ENCODE measurements at places on chromosomes 12 and 14.
A peak's percentile ranks its signal among the peaks of the same experiment; 100 is the strongest.

DNA sequence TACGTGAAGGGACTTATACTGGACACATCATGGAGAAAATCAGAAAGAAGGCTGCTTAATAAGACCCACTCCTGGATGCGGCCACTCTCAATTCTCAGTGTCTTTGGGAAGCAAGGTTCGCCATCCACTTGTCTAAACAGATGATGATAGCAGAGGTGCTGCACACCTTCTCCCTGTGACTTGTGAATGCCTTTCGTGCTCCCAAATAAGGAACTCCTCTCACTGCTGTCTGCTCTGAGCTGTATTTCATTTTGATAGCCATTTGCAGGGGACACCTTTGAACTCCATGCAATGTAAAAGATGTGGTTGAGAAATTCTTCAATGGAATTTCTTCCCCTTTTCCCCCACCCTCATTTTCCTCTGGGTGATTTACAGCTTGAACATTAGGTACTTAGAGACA lies 11.6 kb downstream of the RMST start:
- DNase-seq = no peak

DNA sequence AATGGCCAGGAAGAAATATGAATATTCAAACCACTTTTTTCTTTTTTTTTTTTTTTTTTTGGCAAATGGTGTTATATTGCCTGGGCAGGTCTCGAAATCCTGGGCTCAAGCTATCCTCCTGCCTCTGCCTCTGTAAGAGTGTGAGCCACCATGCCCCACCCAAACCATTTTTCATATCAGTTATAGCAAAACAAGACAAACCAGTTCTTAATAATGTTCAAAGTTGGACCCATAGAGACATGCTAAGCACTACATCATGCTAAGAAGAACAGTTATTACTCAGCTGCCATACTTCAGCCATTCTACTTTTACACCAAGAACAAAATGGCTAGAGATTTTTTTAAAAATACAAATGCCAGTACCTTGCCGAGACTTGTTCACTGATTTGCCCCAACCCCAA lies 25.5 kb downstream of the EIF2S1 start:
- DNase-seq = no peak

- no peak for DNase-seq
These were observed 69.8 kb downstream of the CCDC92 start for GRCh38 chr12:123902821-123903220.

DNA sequence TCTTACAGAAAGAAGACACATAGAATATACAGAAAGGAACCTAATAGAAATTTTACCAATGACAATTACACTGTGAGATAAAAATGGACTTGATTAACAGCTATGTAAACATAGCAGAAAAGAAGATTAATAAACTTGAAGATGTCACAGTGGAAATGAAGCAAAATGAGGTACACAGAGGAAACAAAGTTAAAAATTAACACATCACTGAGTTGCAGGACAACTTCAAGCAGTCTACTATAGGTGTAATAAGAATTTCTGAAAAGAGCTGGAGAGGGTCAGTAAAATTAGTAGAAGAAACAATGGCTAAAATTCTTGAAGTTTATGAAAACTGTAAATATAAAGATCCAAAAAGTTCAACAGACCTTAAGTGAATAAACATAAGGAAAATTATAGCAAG lies 738.7 kb downstream of the C12orf50 start:
- no peak for DNase-seq

DNA sequence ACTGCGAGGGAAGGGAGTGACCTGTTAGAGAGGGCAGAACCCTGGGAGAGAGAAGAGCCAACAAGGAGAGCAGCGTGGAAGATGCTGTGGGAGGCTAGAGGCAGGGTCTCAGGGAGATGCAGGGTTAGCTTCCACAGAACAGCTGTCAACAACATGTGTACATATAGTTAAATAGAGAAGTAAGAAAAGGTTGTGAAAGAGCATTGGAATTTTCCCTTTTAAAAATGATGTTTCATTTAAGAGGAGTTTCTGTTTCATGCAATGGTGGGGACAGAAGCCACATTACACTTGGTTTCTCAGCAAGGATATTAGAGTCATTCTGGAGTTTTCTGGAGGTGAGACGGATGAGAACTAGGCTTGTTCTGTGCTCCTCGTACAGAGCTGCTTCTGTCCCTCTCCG lies 23.8 kb upstream of the TBC1D30 start:
- no peak for DNase-seq

GRCh38 chr12:48744251-48745008 lies 27.9 kb upstream of the CCNT1 start:
- no peak for DNase-seq

DNA sequence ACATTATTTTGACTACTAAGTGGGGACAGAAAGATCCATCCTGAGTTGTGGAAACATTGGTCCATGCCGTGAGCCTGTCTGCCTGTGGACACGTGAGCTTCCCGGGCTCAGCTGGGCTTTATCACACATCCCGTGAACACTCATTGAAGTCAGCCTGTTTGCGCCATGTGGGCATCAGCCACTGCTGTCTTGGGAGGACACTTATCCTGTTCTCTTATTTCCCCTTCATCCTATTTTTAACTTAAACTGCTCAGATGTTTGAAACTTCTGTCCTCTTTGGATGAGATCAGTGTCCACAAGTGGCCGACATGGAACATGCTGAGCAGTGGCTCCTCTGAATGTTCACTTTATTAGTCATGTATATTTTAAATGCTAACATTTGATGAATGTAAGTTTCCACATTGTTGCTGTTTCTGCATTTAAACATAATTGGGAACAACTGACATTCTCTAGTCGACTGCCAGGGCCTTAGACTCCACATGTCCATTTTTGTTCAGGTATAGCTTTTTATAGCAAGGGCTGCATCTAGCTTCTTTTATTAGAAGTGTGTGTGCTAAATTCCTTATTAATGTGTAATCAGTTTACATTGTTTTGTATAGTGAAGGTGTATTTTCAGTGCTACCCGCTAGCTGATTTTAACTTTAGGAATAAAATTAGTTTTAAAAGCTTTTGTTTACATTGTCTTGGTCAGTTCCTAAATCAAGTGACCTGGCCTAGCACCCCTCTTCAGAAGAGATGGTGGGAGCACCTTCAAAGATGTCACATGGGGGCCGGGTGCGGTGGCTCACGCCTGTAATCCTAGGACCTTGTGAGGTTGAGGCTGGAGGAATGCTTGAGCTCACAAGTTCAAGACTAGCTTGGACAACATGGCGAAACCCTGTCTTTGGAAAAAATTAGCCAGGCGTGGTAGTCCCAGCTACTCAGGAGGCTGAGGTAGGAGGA lies 24.0 kb downstream of the RNF34 start:
- no peak for DNase-seq

GRCh38 chr12:120529641-120530417 lies 871 bp upstream of the COQ5 start:
- no peak for DNase-seq

GRCh38 chr14:78469947-78470346 lies 299.8 kb downstream of the NRXN3 start:
- no peak for DNase-seq

DNA sequence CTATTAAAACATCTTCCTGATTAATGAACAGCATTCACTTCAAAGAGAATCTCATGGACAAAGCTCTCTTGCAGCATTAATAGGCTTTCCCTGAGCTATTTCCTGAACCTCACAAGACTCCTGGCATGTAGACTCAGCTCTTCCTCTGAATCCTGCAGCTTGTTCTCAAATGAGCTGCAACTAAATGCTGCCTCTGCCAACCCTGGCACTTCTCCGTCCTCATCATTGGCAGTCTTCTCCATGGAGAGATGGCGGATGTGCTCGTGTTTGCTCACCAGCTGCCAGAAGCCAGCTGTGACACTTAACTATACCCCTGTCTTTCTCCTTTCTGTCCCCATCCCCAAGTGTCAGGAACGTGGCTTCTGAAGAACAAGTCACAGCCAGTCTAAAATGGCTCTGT lies 232.1 kb downstream of the FOXN3 start:
- no peak for DNase-seq

DNA sequence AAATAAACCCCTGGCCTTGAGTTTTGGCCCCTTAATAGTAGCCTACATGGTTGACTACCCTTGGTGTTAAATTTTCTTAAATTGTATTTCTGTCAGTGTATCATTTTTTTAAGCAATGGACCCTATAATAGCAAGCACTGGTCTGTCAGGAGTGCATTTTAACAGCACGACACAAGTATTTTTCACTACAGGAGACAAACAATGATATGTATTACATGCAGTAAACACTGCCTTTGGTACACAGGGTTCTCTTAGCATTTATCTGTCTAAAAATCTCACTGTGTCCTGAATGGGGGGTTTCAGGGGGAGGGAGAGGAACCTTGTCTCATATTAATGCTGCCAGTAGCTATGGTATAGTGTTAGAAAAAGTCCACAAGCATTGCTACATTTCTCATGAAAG lies 18.4 kb downstream of the LMO3 start:
- DNase-seq = no peak

- peak; percentile 95 for DNase-seq
These were observed at the start of gene BTBD7 for GRCh38 chr14:93332853-93333630. Gene BTBD7, minus strand, starts transcription at chr14:93333036. Its CDS starts 36,985 bp downstream, at chr14:93296051.

DNA sequence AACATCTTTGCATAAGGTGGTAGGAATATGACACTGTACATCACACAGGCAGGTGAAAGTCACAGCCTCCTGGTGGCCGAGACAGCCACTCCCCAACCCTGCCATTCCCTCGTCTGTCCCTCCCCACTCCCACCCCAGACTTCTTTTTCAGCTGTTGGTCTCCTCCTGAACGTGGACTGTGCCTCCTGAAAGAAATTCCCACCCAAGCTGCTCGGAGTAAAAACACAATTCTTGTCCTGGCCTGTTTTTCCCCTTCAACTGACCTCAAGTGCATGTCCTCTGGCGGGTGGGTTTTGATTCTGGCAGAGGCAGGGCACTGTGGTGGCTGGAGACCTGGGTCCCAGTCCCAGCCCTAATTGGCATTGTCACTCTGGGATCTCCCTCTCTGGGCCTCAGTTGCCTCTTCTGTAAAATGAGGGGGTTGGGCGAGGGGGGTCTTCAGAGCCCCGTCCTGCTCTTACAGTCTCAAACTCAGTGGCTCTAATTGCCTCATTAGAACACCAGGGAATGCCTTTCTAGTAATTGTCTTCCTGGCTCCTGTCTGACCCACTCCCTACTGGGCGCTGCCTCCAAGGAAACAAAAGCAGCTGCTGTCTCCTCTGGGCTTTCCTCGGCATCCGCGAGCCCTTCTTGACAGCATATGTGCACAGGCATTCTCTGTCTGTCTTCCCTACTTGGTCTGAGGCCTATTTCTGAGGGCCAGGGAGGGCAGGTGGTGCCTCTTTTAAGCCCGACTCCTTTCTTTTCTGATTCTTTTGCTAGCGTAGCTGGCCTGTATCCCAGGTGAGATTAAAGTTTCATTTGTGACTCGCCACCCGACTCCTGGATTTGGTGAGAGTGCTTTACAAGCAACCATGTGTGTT lies 186.6 kb upstream of the RMST start:
- no peak for DNase-seq

DNA sequence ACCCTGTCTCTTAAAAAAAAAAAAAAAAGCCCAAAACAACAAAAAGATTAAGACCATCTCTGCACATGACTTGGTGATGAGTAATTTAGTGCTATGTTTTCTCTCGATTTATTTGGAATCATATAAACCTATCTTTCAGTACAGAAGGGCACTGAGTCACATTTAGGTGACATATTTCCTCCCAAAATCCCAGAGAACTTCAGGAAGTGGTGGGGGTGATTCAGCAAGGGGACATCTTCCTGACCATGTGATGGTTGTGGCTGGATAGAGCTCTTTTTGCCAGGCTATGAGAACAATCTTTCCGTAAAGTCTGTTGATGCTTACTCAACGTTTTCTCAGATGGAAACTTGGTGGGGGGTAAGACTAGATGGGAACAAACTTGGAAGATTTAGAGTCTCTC lies 50.0 kb downstream of the PPFIBP1 start:
- DNase-seq = no peak

DNA sequence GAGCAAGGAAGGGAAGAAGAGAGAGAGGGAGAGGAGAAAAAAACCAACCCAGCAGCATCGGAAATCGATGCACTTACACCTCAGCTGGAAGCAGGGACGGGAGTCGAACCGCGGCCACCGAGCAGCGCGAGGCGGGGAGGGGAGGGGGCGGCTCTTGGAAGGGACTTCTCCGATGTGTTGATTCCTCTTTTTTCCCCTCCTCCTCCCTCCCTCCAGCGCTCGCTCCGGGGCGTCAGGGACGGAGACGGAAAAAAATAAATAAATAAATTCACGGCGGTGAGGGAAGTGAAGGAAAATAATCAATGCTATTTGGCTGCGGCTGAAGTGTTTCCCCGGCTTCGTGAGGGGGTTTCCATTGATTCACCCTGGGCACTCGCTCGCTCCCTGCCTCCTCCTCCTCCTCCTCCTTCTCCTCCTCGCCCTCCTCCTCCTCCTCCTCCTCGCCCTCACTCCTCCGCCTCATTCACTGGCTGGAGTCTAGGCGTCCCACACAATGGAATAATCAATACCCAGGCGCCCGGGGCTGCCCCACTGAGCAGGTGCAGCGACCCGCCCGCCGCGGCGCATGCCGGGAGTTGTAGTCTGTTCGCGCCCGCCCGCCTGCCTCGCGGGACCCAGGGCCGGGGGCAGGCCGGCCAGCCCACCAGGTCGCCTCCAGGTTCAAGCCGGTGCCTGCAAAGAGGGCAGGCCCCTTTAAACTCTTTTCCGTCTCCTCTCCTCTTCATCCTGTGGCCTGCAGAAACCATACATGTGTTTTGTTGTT lies at the start of gene ZFHX2:
Gene ZFHX2, minus strand, starts transcription at position 500 of the 763 bp plus-strand sequence. CDS start 16,440 bp downstream, outside the sequence.
- DNase-seq = peak; percentile 42

DNA sequence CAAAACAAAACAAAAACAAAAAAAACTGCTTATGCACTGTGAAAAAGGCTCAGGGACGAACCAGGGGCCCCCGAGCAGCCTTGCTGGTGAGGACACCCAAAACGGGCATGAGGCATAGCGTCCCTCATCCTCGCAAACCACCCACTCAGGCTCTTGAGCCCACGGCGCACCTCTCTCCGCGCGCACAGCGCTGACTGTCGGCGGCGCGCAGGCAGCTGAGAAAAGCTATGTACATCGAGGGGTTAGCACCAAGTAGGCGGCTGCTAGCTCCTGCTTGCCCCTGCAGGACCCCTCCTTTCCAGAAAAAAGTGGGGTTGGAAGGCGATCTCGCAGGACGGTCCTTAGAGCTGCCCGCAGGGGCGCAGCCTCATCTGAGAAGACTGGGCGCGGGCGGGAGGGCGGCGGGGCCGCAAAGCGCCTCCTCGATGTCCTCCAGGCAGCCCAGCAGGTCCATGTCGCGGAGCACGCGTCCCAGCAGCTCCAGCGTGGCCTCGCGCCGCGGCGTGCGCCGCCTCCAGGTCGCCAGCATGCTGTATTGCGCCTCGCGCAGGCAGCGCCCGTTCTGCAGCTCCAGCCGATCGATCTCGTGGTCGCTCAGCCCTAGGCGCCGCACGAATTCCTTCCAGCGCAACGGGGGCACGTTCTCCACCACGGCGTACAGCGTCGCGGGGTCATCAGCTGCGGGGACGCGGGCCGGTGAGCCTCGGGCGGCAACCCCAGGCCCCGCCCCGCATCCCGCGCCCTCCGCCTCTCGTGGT lies 12.8 kb downstream of the TNFRSF1A start:
- no peak for DNase-seq
